Progenitor cell of endocrine pancreas (in vitro differentiated cells): ENCODE measurements at places on chromosomes 11 and 22.

DNA sequence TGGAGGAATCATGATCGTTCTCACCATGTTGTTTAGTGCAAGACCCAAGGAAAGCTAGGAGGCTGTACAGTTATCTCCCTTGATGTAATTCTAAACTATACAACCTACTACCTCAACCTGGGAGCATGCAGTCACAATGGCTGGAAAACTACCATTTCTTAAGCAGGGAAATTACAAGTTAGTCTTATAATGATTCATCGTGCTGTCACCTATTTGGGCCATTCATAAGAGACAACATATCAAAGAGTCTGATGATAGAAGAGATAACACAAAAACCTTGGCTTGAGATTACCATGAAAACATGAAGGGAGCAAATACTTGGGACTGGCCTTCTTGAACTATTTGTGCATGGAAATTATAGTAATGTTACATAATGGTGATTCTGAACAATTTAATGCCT lies 30.5 kb upstream of the BLID start:
- DNase-seq = no peak

- no peak for DNase-seq
Observed at GRCh38 chr22:39913321-39913720, 12.4 kb downstream of the GRAP2 start.

DNA sequence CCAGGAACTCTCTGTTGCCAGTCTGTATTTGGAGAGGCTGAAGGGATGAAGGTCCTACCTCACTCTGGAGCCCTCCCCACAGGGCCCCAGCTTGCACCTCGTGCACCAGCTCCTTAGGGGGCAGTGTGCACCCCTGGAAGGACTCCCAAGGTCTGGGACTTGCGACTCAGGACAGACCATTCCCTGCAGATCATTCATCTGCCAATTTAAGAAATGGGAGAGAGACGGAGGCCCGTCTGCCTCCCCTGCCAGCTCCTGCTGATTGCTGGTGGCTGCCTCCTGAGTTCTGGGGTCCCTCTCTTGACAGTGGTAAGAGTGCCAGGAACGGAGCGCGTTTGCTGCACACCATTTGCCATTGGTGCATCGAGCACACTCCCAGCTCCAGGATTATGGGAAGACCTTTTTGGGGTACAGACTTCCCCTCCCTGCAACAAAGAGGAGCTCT lies 27.4 kb upstream of the MALAT1 start:
- DNase-seq = peak; percentile 27

DNA sequence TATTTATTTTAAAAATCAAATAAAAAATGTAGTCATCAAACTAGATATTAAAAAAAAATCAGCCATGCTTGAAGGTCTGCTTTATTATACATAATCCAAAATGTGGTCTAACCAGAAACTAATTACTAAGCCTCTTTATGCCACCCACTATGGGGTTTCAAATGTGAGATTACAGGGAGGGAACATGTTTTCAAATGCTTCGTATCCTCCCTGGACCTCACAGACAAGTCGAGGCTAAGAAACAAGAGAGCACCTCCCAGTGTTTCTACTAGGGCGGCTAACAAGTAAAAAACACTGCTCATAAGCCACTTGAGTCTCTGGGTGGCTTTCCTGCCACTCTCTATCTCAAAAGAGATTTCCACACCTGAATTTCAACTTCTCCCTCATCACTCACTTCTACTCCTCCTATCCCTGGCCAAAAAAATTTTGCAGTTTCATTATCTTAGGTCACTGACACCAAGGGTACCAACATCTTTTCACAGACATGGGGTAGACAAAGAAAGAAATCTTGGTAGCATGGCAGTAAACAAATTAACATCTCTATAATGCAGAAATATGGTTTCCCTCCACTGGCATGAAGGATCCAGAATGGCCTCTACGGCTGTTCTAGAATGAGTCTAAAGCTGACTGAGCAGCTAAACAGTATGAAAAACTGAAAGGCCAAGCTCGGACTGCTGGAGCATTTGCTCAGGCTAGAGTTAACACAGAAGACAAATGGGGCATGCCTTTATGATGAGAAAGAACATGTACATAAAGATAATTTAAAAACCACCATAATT lies 50.9 kb downstream of the PITPNB start:
- no peak for DNase-seq

DNA sequence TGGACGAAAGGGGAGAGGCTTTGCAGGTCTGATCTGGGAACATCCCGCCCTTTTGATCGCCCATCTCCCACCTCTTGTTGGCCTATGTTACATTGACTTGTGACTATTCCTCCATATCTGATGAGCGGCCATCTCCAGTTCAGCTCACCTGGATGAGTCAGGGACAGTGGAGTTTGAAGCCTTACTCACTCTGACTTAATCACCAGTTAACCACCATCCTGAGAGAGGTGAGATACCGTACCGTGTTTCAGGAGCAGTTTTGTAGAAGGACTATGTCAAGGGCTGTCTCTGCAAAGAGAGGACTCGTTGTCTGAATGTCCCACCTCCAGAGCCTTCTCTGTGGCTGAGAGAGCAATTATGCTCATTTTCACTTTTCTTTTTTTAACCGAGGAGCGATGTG lies 771.7 kb downstream of the NTM start:
- DNase-seq = no peak

- DNase-seq = no peak
Observed at GRCh38 chr11:61613051-61613450, 32.2 kb upstream of the SYT7 start.

- no peak for DNase-seq
Observed at GRCh38 chr11:122100037-122100755, 15.8 kb downstream of the BLID start.

DNA sequence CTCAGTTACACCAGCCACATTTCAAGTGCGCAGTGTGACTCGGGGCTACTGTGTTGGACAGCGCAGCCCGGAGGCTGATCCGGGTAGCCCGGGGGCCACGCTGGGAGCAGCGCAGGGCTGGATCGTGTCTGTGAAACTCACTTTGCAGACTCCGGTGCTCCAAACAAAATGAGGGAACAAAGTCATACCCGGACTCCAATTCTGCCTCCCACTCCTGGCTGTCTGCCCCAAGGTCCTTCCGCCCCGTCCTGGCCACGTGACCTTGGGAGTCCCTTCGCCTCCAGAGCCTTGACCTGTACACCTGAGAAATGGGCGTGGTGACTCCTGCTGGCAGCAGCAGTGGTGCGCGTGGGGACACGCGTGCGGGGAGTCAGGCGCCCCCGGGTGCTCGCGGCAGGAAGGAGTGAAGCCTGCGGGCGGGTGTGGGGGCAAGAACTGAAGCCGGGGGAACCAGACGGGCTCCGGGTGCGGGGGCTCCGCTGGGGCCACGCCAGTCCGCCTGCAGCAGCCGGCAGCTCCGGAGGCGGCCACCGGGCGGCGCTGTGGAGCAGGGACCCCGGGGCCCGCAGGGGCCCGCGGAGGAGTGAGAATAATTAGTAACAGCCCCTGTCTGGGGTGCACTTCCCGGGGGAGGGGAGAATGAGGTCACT lies 42.4 kb downstream of the KCNJ4 start:
- DNase-seq = no peak

- no peak for DNase-seq
Observed at GRCh38 chr11:109945626-109946321, 147.4 kb upstream of the ZC3H12C start.

- DNase-seq = no peak
Observed at GRCh38 chr11:129866311-129866710, 29.1 kb downstream of the NFRKB start.

- no peak for DNase-seq
Observed at GRCh38 chr11:132904607-132905006, 627.7 kb downstream of the OPCML start.

DNA sequence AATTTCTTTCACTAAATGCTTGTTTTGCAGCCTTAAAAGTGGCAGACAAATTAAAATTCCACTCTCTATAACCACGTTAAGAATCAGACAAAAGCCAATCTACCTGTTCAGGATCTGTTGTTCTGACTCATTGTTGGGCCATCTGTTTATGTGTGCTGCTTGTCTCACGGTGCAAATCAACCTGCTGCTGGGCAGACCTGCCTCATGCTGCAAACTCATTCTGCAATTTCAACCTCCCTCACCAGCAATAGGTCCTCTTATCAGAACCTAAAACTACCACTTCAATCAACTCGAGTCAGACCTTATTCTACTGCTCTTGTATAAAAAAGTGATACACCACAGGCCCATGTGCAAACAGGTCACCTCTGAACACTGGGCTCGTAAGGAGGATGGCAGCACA lies 75.1 kb downstream of the LARGE2 start:
- DNase-seq = no peak

- no peak for DNase-seq
Observed at GRCh38 chr11:446891-447290, 3.2 kb upstream of the PTDSS2 start.

GRCh38 chr22:37953062-37953436 lies 352 bp downstream of the C22orf23 start:
- no peak for DNase-seq

DNA sequence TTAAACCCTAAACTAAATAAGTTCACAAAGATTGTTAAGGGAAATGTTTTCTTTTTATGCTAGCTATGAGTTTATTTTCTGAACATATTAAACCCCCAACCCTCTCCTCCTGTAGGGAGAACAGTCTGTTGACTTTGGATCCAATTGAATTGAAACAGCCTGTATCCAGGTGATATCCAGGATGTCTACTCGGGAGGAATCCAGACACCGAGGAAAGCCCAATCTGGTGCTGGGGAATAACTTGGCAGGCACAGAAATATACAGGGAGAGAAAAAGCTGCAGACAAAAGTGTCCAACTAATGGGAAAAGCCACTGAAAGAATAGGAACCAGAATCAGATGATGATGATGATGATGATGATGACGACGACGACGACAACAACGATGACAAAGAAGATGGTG lies 93.9 kb upstream of the API5 start:
- no peak for DNase-seq

GRCh38 chr11:3853899-3854659 lies 1.4 kb upstream of the STIM1 start:
- no peak for DNase-seq

GRCh38 chr11:133946541-133947318 lies 10.0 kb downstream of the IGSF9B start:
- DNase-seq = no peak

DNA sequence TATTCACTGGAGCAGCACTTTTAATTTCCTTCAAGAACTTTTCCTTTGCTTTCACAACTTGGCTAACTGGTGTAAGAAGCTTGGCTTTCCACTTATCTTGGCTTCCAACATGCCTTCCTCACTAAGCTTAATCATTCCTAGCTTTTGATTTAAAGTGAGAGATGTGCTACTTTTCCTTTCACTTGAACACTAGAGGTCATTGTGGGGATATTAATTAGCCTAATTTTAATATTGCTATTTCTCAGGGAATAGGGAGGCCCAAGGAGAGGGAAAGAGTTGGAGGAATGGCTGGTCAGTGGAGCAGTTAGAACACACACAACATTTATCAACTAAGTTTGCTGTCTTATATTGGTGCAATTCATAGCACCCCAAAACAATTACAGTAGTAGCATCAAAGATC lies 24.6 kb upstream of the CCDC90B start:
- DNase-seq = no peak

GRCh38 chr11:69509846-69510390 lies 28.5 kb downstream of the LINC01488 start:
- no peak for DNase-seq

- no peak for DNase-seq
Observed at GRCh38 chr11:8545698-8546366, 48.2 kb downstream of the STK33 start.

DNA sequence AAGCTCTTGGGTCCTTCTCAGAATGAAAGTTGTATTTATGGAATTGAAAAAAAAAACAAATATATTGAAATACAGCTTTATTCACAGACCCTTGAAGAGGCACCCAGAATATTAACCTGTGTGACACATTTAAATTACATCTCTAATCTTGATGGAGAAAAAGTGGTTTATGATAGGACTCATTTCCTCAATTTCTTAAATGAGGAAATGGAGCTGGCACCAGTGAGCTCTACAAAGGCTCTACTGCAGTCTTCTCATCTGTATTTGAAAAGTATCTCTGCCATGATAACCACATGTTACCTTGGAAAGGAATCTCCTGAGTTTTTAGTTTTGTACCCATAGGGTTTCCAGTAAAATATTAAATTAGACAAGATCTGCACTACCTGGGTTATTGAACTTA lies 186.5 kb downstream of the HIPK3 start:
- DNase-seq = no peak

GRCh38 chr11:47192111-47192510 lies 5.9 kb upstream of the PACSIN3 start:
- DNase-seq = no peak

DNA sequence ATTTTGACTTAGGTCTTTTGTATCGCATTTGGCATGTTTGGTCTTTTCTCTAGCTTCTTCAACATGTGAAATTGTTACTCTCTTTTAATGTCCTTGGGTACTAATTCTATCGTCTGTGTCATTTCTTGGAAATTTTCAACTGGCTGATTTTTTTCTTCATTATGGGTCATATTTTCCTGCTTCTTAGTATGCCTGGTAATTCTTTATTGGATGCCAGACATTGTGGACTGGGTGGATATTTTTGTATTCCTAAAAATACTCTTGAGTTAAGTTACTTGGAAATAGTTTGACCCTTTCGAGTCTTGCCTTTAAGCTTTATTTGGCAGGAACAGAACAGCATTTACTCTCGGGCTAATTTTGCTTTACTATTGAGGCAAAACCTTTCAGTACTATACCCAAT lies 140.1 kb downstream of the ETS1 start:
- no peak for DNase-seq

DNA sequence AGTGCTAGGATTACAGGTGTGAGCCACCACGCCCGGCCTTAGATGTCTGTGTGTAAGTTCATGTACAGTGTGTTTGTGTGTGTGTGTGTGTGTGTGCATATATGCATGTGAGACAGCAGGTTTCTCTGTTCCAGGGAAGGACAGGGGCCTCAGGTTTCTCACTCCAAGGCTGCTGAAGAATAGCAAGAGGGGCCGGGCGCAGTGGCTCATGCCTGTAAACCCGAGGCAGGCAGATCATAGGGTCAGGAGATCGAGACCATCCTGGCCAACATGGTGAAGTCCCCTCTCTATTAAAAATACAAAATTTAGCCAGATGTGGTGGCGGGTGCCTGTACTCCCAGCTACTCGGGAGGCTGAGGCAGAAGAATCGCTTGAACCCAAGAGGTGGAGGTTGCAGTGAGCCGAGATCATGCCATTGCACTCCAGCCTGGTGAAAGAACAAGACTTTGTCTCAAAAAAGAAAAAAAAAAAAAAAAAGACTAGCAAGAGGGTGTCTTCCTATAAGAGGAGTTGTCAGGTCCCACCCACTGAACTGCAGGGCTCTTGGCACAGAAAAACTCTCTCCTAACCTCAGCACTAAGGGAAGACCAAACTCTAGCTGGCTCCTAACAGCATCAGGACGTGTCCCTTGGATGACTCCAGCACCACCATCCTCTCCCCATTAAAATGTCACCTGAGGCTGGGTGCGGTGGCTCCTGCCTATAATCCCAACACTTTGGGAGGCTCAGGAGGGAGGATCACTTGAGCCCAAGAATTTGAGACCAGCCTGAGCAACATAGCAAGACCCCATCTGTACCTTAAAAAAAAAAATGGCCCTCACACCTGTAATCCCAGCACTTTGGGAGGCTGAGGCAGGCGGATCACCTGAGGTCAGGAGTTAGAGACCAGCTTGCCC lies 40.0 kb downstream of the TST start:
- no peak for DNase-seq
